ENCODE measurements at places on chromosomes 6 and 20. TPM values are rescaled to one million over a fixed set of nuclear protein-coding genes. Genes with fewer than 3 reads are reported as not detected.

- DNase-seq: no peak
- no peaks in the 10 kb centered on the region for H3K36me3 ChIP-seq
- H3K4me1 ChIP-seq: peaks cover 54% of the 10 kb centered on the region
- no peak overlapping the region for H3K27ac ChIP-seq
These were observed 1.5 kb downstream of the TAF4 start for GRCh38 chr20:62063981-62064769.

DNA sequence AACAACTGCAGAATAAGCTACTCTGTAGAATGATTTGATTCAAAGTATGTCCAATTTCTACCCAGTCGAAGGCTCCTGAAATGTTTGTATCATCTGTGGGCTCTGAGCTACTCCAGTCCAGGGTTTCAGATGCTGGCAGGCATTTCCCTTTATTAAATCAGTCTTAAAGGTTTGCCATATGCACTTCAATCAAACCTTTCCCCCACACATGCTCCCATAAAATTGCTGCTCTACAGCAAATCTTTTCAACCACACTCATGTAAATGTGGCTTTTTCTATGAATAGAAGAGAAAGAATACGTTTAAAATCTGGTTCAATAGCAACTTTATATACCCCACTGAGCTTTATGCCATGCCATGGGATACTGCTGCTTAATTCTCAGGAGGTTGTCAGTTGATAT lies 242.4 kb upstream of the MAP3K7 start:
- no peak overlapping the region for H3K27ac ChIP-seq
- no peaks in the 10 kb centered on the region for H3K4me1 ChIP-seq
- H3K27me3 ChIP-seq: no peaks in the 10 kb centered on the region

Gene TXLNB
- total RNA-seq: 0.73 TPM

DNA sequence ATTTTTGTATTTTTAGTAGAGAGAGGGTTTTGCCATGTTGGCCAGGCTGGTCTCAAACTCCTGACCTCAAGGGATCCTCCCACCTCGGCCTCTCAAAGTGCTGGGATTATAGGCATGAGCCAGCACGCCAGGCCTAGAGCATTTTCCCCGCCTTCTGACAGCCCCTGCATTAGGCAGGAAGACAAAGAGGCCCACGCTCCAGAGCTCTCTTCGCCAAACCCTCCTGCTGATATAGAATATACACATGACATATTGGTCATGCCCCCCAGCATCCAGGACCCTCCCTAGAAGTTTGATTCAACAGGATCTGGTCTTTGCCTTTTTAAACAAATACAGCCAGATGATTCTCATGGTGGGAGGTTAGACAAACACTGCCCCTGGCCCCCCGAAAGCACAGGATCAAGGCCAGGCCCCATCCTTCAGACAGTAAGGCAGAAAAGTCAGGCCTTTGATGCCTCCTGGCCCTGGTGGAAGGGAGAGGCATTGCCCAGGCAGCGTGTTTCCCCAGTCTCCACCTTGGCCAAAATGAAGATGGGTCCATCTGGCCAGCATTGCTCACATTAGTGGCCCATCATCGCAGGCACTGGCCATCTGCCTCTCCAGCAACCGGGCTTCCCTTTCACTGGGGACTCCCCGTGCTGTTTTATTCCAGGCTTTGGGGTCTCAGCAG lies 4.4 kb downstream of the SULF2 start:
- H3K27me3 ChIP-seq: peaks cover 7% of the 10 kb centered on the region
- DNase-seq: no peak
- H3K4me3 ChIP-seq: no peak overlapping the region

Gene ZSCAN12
- total RNA-seq: 3.8 TPM
